ENCODE measurements at places on chromosomes 13 and 19. TPM values are rescaled to one million over a fixed set of nuclear protein-coding genes. Genes with fewer than 3 reads are reported as not detected.

DNA sequence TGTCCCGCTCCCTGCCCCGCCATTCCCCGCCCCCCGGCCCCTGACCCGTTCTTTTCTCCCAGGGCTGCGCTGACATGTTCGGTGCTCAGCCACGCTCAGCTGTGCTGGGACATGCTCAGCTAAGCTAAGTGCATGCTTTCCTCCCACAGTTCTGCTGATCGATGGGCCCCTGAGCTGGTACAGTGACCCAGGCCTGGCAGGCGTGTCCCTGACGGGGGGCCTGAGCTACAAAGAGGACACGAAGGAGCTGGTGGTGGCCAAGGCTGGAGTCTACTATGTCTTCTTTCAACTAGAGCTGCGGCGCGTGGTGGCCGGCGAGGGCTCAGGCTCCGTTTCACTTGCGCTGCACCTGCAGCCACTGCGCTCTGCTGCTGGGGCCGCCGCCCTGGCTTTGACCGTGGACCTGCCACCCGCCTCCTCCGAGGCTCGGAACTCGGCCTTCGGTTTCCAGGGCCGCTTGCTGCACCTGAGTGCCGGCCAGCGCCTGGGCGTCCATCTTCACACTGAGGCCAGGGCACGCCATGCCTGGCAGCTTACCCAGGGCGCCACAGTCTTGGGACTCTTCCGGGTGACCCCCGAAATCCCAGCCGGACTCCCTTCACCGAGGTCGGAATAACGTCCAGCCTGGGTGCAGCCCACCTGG is 3.7 kb downstream of the TNFSF9 start:
- DNase-seq: no peak

DNA sequence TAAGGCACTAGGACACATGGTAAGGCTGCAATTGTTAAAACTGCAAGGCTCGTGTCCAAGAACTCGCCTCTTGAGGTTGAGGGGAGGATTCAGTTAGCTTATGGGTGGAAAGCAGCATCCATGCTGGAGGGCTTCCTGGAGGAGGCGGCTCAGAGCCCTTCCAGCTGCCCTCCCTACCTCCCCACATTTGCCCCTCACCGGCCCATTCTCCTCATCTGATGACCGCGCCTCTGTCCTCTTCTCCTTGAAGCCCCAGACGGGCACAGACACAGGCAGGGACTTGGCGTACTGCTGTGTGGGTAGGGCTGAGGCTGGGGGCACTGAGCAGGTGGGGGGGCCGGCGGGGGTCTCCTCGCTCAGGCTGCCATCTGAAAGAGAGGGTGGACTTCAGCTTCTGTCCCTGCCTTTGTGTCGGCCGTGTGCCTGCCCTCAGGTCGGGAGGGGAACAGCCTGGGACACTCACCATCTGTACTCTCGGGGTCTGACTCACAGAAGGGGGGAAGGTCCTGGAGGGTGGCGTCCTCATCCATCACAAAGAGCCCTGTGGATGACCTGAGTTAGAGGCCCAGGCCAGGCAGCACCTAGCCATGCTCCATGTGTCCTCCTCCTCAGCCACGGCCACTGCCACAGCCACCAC is 4.1 kb upstream of the PNKP start:
- DNase-seq: no peak

DNA sequence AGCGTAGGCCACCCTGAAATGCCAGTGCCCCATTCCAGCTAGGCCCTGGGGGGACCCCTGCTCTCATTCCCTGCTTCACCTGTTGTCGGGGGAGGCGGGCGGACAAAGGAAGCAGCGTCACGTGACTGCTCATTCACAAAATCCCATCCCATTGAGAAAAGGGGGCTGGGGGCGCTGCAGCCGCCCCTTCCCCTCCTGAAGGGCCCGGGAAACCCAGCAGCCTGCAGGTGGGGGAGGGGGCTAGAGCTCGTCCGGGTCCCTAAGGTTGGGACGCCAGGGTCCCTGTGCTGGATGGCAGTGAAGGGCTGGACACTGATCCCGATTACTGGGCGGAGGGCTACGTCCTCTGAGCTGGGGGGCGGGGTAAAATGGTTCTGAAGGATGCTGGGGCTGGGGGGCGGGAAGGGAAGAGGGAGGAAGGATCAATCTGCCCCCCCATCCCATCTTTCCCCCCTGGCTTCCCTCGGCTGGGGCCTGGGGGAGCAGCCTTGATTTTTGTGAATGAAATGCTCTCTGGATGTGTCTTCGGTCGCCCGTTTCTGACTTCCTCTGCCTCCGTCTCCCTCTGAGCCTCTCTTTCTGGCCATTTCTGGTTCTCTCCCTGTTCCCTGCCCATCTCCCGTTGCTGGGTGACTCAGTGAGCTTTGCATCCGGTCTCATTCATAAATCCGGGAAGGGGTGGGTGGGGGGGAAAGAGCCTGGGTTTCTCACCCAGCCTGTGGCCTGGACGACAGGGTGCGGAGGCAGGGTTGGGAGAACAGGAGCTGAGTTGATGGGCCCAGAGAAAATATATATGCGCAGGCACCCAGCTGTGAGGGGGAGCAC is 816 bp downstream of the SPRED3 start:
- DNase-seq: peak; percentile 65

GRCh38 chr13:48783695-48784230 is 130.0 kb downstream of the CYSLTR2 start:
- DNase-seq: no peak

The CD22 gene
- polyA plus RNA-seq: not detected

The TTC9B gene
- polyA plus RNA-seq: not detected

The CYP2S1 gene
- 11.5 TPM for polyA plus RNA-seq
